Activated T-cell treated with anti-CD3 and anti-CD28 coated beads for 24 hours (primary cell): ENCODE measurements at places on chromosomes 3 and 15.

DNA sequence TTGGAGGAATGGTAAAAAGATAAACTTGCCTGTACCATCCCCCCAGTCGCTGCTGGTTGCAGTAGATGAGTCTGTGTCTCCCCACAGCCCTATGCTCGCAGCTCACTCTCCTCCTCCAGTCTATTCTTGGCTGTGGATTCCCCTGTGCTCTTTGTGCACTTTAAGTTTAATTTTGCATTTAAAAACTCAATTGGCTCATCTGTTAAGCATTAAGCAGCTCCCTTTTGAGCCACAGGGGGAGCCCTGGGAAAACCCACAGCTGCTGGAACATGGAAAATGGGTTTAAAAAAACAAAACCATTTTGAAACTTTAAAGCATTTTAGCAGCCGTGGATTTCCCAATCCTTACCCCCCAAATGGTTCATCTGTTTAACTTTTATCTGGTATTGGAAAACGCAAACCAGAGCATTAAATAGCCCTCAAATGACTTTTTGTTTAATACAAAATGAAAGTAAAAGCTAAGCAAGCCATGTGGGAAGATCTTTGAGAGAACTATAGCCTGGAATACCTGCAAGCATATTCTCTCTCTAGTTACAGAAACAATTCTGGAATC lies 536.9 kb downstream of the ZIC1 start:
- DNase-seq = no peak

GRCh38 chr3:51530485-51530884 lies 8.0 kb upstream of the RAD54L2 start:
- no peak for DNase-seq

- no peak for DNase-seq
Measured at GRCh38 chr3:35723480-35724097, 84.3 kb downstream of the ARPP21 start.

- no peak for DNase-seq
Measured at GRCh38 chr3:43214616-43215015, 71.7 kb upstream of the SNRK start.

- DNase-seq = no peak
Measured at GRCh38 chr15:38212729-38213351, 39.8 kb upstream of the SPRED1 start.
